Activated gamma-delta T cell (primary cell): ENCODE measurements at places on chromosomes 2 and 18.

GRCh38 chr18:362311-363290 lies 94.8 kb upstream of the THOC1 start:
- DNase-seq: no peak

GRCh38 chr2:16726577-16726976 lies 60.9 kb upstream of the CYRIA start:
- no peak for DNase-seq

- no peak for DNase-seq
Observed at GRCh38 chr2:130389358-130389757, 33.5 kb downstream of the PTPN18 start.

GRCh38 chr2:238883421-238883901 lies 35.6 kb downstream of the TWIST2 start:
- DNase-seq: no peak

GRCh38 chr2:46704593-46704992 lies 211.0 kb downstream of the MCFD2 start:
- no peak for DNase-seq

GRCh38 chr18:62023536-62023935 lies 130.7 kb upstream of the RNF152 start:
- no peak for DNase-seq

- DNase-seq: no peak
Observed at GRCh38 chr18:46481847-46482245, 175.2 kb downstream of the LOXHD1 start.
